ENCODE measurements at places on chromosomes 11 and 22.

- no peak for DNase-seq
- H3K27me3 ChIP-seq = peaks cover 34% of the 10 kb centered on the region
- H3K27ac ChIP-seq = no peak overlapping the region
- no peak overlapping the region for H3K4me3 ChIP-seq
Measured at GRCh38 chr11:125343718-125344131, 152.3 kb downstream of the FEZ1 start.

DNA sequence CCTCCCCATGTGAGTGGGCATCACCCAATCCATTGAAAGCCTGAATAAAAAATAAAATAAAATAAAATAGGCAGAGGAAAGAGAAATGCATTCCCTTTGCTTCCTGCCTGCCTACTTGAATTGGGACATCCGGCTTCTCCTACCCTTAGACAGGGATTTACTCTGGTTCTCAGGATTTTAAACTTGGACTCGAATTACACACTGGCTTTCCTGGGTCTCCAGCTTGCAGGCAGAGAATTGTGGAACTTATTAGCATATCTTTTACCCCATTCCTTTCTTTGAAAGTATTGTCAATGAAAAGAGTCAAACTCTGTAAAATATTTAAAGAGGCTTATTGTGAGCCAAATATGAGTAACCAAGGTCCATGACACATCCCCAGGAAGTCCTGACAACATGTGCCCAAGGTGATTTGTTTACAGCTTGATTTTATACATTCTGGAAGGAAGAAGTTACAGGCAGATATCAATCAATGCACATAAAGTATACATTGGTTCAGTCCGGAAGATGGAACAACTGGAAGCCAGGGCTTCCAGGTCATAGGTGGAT lies 78.4 kb upstream of the CCDC90B start:
- peaks cover 9% of the 10 kb centered on the region for H3K36me3 ChIP-seq
- no peak overlapping the region for H3K27ac ChIP-seq
- no peak overlapping the region for H3K4me3 ChIP-seq

- peaks cover 17% of the 10 kb centered on the region for H3K27me3 ChIP-seq
- no peak for DNase-seq
- no peak overlapping the region for H3K27ac ChIP-seq
- H3K4me1 ChIP-seq = peaks cover 17% of the 10 kb centered on the region
- H3K36me3 ChIP-seq = peaks cover 5% of the 10 kb centered on the region
Measured at GRCh38 chr22:44702479-44703198, 635 bp downstream of the PRR5 start.

DNA sequence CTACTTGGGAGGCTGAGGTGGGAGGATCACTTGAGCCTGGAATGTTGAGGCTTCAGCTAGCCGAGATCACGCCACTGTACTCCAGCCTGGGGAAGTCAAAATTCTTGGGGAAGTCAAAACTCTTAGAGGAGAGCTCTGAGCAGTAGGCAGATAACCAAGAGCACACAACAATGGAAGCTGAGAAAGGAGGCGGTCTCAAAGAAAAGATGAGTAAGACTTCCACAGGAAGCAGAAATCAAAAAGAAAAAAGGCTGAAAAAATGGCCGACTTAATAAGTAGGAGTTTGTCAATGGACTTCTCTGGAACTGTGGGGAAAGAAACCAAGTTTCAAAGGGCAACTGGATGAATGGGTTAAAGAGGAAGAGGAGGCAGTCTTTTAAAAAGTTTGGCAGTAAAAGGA lies 32.1 kb downstream of the RAB30 start:
- H3K4me3 ChIP-seq = peak overlapping the region; percentile 10
- H3K4me1 ChIP-seq = peaks cover 37% of the 10 kb centered on the region
- H3K36me3 ChIP-seq = peaks cover 33% of the 10 kb centered on the region
- H3K27ac ChIP-seq = peak overlapping the region; percentile 31
- H3K27me3 ChIP-seq = no peaks in the 10 kb centered on the region

- H3K36me3 ChIP-seq = peaks cover 46% of the 10 kb centered on the region
- peaks cover 13% of the 10 kb centered on the region for H3K4me1 ChIP-seq
- no peak for DNase-seq
- no peak overlapping the region for H3K27ac ChIP-seq
- no peaks in the 10 kb centered on the region for H3K27me3 ChIP-seq
Measured at GRCh38 chr11:71433648-71434450, 14.3 kb downstream of the DHCR7 start.

GRCh38 chr22:22057617-22058378 lies 75.2 kb upstream of the TOP3B start:
- no peaks in the 10 kb centered on the region for H3K36me3 ChIP-seq
- H3K4me3 ChIP-seq = peak overlapping the region; percentile 58
- no peaks in the 10 kb centered on the region for H3K27me3 ChIP-seq
- H3K27ac ChIP-seq = peak overlapping the region; percentile 31

DNA sequence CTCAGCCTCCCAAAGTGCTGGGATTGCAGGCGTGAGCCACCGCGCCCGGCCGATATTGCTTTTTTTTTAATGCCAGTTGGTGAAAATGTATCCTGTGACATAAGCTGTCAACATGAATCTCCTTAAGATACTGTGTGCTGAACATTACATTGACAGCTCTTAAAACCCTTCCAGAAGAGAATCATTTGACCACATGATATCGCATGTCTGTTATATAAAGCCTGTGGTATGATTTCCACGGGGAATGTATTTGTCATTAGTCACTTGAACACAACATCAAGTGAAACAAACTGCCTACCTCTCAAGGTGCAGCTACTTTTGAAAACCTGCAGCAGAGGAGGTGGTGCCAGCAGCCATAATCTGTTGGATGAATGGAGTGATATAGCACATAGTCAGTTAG lies 67.0 kb downstream of the BCL2L13 start:
- H3K36me3 ChIP-seq = peaks cover 2% of the 10 kb centered on the region
- H3K27me3 ChIP-seq = no peaks in the 10 kb centered on the region
- DNase-seq = no peak
- H3K27ac ChIP-seq = peak overlapping the region; percentile 80
- H3K4me1 ChIP-seq = peaks cover 19% of the 10 kb centered on the region

DNA sequence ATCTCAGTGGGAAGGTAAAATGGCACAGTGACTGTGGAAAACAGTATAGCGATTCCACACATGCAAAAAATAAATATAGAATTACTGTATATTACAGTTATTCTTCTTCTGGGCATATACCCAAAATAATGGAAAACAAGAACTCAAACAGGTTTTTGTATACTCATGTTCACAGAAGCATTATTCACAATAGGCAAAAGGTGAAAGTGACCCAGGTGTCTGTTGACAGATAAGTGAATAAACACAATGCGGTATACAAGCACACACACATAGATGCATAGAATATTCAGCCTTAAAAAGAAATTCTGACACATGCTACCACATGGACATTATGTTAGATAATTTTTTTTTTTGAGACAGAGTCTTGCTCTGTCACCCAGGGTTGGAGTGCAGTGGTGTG lies 233.0 kb downstream of the SWAP70 start:
- H3K4me3 ChIP-seq = no peak overlapping the region
- no peaks in the 10 kb centered on the region for H3K4me1 ChIP-seq
- no peaks in the 10 kb centered on the region for H3K27me3 ChIP-seq
- no peak overlapping the region for H3K27ac ChIP-seq
- H3K36me3 ChIP-seq = peaks cover 15% of the 10 kb centered on the region
- DNase-seq = no peak
